Hematopoietic multipotent progenitor cell (in vitro differentiated cells): ENCODE measurements at places on chromosomes 5 and 9.

DNA sequence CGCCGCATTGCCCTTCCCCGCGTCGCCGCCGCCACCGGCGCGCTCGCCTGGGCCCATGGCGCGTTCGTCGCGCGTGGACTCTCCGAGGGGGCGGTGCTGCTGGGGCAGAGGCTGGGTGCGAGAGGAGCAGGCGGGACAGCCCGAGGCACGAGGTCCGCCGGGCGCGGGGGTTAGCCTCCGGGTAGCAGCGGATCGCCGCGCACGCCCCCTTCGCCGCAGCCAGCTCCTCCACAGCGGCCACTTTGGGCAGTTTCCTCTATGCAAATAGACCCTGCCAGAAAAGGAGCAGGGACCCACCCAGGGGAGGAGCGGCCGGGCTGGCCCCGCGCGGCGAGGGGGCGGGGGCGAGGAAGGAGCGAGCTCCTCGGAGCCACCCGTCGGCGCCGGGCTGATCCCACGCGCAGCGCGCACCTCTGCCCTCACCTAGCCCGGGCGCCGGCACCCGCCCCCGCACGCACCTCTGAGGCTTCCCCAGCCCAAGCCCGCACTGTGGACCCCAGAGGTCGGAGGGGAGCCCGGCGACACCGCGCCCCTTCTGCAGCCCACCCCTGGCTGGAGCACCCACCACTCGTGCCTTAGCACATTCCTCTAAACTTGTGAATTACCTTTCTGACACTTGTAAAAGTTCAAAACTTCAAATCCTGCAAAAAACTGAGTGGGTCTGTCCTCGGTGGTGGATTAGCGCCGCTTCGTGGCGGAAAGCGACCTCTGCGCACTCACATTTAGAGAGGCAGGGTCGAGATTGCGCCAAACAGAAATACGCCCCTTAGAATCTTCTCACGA, at the start of gene COL23A1:
TSS of gene COL23A1 (minus strand) at position 253 of the 783 bp plus-strand sequence.
- DNase-seq: peak; percentile 75

GRCh38 chr5:148899993-148900392, 73.6 kb downstream of the ADRB2 start:
- DNase-seq: no peak

GRCh38 chr5:94830520-94830919, 212.1 kb downstream of the SLF1 start:
- no peak for DNase-seq

DNA sequence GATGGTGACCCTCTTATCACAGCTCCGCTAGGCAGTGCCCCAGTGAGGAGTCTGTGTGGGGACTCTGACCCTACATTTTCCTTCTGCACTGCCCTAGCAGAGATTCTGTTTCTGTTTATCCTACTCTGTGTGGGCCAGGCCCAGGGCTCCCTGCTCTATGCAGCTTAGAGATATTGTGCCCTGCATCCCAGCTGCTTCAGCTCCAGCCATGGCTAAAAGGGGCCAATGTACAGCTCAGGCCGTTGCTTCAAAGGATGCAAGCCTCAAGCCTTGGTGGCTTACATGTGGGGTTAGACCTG, 2030.7 kb upstream of the CDH9 start:
- DNase-seq: no peak

- no peak for DNase-seq
Observed at GRCh38 chr9:83477120-83477519, 61.1 kb downstream of the FRMD3 start.
